ENCODE measurements at places on chromosomes 3 and 15.

DNA sequence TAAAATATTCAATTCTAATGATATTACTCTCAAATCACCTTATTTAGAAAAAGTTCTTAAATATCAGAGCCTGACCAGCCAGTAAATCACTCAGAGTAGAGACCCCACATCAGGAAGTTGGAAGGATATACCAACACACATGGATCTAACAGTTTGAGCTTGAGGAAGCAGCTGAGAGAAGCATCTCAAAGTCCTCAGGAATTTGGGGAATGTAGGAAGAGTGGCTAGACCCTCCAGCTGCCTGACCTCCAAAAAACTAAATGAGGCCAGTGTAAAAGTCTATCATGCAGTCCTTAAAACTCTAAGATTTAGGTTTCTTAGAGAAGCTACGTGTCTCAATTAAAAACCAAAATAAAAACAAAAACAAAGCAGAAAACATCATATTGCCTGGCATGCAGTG lies 55.4 kb downstream of the SETD2 start:
- DNase-seq, result no peak

DNA sequence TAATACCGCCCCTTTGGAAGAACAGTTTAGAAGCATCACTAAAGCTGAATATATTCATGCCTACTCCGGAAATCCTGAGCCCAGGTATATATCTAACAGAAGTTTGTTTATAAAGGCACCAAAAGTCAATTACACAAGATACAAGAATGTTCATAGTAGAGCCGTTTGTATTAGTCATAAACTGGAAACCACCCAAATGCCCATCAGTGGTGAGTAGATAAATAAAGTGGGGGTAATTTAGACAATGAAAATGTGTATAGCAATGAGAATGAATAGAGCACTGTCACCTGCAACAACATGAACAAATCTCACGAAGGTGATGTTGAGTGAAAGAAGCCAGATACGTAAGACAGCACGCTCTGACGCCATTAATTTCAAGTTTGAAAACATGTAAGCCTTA lies 68.3 kb upstream of the GLCE start:
- DNase-seq, result peak; percentile 29

GRCh38 chr15:57570994-57571393 lies 20.7 kb upstream of the MYZAP start:
- DNase-seq, result no peak

DNA sequence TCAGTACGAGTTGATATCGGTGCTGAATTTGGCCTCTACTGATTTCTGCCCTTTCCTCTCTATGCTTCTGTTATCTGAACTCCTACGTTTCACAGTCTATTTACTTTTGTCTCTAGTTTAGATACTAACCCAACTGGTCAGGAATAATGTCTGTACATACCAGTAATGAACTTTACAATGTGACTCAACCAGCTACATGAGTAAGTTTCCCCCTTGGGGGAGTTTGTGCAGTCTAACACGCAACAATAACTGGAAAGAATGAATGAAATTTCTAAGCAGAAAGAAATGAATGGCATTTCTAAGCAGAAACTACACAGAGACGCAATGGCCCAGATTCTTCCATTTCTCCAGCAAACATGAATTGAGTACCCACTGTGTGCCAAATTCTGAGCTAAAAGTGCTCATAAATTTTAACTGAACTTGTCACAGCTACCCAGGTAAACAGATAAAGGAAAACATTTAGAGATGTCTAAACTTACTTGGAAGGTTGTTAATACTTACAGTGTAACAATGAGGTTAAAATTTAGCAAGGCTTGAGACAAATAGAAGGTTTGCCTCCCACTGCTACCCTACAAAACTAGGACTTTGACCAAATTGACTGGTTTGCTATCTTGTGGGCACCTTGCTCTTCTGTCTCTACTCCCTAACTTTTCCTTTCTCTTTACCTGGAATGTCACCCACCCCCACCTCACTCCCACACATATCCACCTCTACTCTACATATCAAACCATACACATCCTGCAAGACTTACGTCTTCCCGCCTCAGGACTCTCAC lies 11.6 kb downstream of the UPK1B start:
- DNase-seq, result no peak

DNA sequence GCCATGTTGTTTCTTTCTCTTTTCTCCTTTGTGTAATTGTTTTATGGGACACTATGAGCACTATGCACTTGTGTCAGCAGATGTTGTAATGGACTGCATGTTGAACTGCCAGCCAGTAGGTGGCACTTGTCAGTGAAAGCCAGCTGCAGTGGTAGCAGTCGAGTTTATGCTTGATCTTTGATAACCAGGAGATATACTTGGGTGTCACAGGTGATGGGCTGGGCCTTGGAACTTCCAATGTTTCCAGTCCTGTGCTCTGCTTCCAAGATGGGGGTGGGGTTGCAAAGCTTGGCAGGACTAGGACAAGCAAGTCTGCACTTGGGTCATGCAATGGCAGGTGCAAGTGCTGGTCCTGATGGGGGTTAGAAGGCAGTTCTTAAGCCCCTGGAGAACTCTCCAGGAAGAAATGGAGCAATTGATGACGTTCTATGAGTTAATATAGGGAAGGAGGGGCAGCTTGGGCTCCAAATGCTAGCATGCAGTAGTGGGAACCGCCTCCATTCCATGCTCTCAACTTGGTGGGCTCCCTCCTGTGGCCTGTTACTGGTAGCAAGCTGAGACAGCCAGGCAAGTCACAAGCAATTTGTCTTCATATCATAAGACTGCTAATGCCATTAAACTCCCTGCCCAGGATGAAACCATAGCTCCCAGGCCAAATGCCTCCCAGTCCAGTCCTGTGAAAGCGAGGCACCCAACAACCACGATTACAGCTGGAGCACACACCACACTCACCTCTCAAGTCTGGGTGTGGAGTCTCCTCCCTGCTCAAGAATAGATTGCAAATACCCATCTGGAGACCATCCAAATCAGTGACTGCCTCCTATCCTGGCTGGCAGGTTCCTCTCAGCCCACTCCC lies 287.2 kb downstream of the CGGBP1 start:
- DNase-seq, result no peak

GRCh38 chr3:47394881-47395280 lies 14.1 kb downstream of the PTPN23 start:
- DNase-seq, result no peak

GRCh38 chr3:190519886-190520285 lies 6.0 kb downstream of the IL1RAP start:
- no peak for DNase-seq

DNA sequence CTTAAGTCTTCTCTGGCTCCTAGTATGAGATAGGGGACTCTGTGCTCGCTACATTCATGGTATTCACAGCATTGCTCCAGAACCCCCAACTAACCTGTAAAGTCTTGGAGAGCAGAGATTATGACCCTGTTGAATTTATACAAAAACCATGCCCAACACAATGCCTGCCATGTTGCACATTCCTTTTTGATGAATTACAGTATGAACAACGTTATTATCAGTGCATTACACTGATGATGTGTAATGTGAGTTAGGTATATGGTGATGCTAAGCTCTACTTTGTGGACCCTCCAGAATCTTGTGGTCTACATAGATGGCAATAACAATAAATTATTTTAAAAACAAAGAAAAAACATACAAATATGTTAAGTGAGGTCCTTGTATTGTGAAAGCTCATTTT lies 64.3 kb downstream of the EOMES start:
- no peak for DNase-seq

GRCh38 chr15:89754361-89755154 lies 3.5 kb upstream of the MESP1 start:
- no peak for DNase-seq

GRCh38 chr3:111874177-111874820 lies 15.2 kb downstream of the PHLDB2 start:
- DNase-seq, result peak; percentile 24

- DNase-seq, result peak; percentile 32
Measured at GRCh38 chr3:151386056-151386455, 1.5 kb upstream of the P2RY12 start.

- no peak for DNase-seq
Measured at GRCh38 chr15:34436956-34437442, 609 bp downstream of the GOLGA8A start.

- no peak for DNase-seq
Measured at GRCh38 chr3:42631620-42632019, 21.9 kb upstream of the ZBTB47 start.

DNA sequence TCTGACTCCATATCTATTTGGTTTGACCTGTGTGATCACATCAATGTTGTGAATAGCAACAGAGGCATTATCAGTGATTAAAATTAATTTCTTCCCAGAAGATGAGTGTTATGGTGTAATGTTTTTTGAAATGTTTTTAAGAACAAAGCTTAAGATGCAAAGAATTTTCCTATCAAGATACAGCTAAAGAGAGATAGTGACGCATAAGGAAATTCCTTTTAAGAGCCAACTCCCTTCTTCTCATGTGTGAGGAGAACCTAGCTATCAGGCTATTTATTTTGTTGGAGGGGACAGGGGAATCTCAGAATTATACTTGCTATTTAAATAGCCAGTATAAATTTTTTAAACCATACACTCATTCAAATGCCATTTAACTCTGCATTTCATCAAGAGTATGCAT lies 71.3 kb downstream of the COL8A1 start:
- DNase-seq, result no peak

GRCh38 chr3:57755368-57755675 lies 787 bp upstream of the SLMAP start:
- no peak for DNase-seq

DNA sequence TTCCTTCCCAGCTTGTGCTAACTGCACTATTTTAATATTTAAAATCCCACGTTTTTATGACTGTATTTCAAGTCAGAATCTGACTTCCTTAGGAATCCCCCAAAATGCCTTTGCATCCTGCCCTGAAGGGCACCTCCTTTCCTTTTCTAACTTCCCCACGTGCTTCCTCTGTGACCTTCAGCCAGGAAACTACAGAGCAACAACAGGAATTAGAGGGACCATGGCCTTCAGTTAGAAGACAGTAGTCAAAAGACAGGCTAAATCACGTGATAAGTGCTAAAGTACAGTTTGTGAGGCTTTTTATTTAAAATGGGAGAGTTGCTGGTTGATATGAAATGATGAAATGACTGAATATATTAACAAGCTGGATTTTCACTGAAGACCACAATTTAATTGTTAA lies 11.8 kb upstream of the ABHD10 start:
- DNase-seq, result no peak

DNA sequence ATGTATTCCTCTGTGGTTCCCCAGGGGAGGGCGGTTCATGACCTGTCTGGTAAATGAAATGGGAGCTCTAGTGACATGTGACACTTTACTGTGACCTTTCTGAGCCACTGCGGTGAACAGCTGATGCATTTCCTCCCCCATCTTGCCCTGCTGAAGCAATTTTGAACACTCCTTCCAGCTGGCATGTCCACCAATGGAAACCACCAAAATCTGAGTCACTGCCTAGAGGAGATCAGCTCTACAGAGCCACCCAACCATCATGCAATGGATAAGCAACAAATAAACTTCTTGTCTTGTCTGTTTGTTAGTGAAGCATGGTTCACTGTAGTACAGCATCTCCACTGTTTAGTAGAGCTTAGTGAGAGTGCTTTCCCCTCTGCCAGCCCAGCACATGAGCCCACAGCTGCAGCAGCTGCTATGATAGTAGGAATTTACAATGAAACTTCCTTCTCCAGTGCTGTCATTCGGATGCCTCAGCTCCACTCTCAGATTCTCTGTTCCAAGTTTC lies 479.4 kb downstream of the NTRK3 start:
- DNase-seq, result no peak

DNA sequence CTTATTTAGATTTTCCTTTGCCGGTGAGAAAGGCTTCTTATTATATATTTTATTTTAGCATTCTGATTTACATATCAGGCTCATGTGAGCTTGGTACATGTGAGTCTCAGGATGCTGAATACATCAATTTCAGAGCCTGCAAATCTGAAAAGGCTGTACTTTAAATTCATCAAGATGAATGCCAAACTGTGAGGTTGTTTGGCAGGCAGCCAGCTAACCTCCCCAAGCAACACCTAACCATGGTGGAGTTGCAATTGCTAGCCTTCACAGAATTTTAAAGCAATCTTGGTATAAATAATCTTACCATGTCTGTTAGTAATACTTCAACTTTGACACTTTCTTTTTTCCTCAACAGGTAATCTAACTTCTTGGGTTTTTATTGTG lies 252.5 kb downstream of the CDIN1 start:
- DNase-seq, result no peak

DNA sequence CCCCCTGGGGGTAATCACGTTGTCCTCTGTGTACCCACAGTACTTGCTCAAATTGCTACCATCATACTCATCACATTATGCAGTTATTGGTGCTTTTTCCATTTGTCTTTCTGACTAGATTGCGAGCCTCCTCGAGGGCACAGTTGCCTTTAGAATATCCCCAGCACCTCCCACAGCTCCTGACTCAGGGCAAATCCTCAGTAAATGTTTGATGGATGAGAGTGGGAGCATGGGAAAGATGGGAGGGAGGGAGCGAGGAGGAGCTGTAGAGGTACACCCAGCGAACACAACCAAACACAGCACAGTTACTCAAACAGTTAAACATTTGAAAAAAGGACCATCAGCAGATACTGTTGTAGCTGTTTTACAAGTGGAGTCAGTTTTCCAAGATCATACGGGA lies 27.9 kb downstream of the SIDT1 start:
- DNase-seq, result no peak

- DNase-seq, result no peak
Measured at GRCh38 chr3:85171976-85172375, 213.2 kb downstream of the CADM2 start.

DNA sequence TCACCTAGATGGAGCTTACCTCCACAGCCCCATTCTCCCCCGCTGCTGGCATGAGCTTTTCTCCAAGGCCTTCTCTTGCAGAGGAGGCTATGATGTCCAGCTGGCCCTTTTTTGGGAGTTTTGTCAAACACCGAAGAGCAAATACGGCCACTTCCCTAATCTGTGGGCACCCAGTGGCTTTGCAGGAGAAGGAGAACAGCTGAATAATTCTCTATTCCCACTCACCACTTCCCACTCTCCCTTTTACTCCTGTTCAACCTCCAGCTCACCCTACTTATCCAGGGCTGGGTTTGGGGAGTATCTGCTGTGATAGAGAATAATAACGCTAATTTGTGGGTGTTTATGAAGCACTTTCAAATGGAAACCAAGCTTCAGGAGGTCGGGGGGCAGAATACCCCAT lies 93.0 kb downstream of the AAGAB start:
- no peak for DNase-seq

- DNase-seq, result no peak
Measured at GRCh38 chr3:194330160-194330559, 21.0 kb downstream of the CPN2 start.

DNA sequence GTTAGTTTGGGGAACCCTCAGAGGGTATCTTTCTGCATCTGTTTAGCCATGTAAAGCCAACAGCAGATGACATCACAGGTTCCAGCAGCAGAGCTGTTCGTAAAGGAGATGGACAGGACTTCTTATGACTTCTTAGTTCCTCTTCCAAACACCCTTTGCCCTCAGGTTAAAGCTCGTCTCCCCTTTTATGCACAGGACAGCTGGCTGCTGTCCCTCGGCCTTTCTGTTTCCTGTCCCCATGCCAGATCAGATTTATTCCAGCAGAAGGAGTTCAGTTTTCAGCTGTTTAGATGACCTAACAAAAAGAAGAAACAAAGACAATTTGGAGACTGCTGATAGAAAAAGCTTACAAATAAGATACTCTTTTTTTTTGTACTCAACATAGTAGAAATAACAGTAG lies 45.1 kb downstream of the SEC22A start:
- no peak for DNase-seq

- no peak for DNase-seq
Measured at GRCh38 chr3:95586754-95587153, 1227.6 kb upstream of the EPHA6 start.

Data from brain pericyte (primary cell).